Eye (tissue), 1 donor: ENCODE measurements at places on chromosomes 16 and 17.
A peak's percentile ranks its signal among the peaks of the same experiment; 100 is the strongest.

DNA sequence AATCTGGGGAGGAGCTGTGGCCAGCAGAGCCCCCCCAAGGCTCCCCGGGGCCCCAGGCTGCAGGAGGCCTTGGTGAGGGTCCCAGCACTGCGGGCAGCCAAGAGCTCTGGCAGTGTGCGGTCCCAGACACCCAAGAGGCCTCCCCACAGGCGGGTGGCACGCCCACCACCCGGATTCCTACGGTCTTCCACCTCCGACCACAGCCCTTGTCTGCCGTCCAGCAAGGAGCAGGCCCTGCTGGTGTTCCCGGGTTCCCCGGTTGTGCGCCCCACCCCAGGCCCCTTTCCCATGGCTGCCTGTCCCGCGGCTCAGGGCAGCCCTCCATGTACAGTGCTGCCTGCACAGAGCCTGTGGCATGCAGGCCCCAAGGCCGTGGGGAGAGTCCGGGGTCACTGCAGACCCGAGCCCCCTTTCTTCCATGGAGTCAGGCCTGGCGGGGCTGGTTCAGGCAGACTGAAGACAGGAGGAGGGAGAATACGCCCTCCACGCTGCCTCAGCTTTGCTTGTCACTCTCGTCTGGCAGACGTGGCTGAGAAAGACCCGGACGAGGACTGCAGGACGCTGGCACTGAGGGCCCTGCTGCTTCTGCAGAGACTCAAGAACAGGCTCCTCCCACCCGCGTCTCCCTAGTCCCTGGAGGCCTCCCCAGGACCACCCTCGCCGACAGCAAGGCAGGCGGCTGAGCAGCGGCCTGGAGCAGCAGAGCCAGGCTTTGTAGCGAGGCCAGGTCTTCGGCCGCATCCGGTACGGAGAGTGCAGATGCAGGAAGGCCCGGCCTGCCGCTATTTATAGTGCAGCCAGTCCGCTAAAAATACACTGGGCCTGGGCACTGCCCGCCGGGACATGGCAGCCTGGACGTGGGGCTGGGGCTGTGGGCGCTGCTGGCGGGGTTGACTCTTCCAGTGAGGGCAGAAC lies 16.4 kb downstream of the TELO2 start:
- DNase-seq: no peak

- no peak for DNase-seq
These were observed 10.1 kb downstream of the IL32 start for GRCh38 chr16:3075523-3075915.

DNA sequence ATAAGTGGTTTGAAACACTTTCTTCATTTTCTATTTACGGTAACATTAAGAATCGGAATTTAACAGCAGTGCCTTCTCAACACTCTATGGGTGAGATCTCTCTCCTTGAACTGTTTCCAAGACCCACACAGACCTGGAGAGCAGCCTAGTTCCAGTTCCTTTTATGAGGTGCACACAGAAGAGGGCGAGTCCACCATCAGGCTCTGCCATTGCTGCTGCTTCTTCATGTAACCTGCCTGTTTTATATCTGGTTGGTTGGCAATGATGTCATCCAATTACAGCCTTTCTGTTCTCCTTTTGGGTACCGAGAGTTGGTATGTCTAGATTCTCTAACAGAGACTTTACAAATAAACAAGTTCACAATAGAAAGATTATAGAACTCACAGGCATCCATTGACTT lies 225.7 kb downstream of the UTP18 start:
- DNase-seq: no peak

DNA sequence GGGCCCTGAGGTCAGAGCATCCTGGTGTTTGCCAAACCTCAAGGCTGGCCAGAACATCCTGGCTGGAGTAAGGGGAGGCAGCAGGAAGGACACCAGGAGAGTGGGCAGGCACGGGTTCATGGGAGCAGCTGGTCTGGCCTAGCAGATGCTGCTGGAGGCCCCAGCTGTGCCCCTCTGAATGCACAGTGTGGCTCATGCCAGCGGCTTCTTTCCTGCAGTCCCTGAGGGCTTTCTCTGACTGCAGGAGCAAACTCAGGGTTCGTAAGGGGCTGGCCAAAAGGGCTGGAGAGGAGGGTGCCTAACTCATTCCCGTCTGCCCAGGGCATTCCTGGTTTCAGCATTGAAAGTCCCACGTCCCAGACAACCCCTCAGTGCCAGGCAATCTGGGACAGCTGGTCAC lies 78.7 kb downstream of the ZDHHC7 start:
- DNase-seq: peak; percentile 69

DNA sequence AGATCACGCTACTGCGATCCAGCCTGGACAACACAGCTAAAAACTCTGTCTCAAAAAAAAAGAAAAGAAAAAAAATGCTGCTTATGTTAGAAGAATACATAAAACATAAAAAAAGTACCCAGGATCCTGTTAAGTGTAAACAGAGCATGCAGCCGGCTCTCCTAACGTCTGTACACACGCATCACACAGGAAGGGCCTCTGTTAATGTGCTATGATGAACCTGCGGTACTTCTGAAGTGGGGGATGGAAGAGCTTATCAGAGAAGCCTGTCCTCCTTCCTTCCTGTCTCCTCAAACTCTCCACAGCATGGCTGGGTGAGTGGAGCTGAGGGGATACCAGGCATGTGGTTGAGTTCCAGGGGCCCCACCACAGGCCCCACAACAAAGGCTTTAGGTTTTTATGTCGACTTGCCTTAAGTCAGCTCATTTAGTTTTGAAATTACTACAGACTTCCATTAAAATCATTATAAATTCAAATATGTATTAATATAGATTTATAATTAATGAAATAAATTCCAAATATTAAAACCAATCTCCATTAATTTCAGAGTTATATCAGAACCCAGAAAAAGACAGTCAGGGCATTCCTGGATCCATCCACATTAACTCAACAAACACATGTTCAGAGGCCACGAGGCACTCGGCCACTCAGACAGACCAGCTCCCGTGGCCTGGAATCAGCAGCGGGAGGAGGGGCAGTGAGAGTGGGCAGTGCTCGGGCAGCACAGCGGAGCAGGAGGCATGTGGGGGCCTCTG lies 11.7 kb downstream of the CCDC57 start:
- DNase-seq: no peak

- DNase-seq: no peak
These were observed 69.2 kb downstream of the CYB561 start for GRCh38 chr17:63376949-63377348.

GRCh38 chr16:67165121-67166078 lies 855 bp downstream of the HSF4 start:
- DNase-seq: peak; percentile 60

DNA sequence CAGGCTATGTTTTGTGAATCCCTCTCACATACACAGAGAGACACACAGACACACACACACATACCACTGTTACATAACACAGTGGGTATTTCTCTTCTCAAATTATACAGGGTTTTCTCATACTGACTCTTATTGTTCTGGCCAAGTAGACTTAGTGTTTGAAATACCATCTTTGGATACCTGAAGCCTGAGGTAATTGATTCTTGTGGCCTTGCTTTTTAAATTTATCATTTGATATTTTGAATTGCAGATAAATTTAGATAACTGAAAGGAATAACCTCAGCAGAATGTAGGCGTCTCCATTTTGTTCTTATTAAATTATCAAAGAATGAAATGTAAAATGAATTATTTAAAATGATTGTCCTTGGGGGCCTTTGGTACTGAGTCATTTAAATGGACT lies 223.8 kb downstream of the LGALS9B start:
- no peak for DNase-seq

- DNase-seq: no peak
These were observed 4.1 kb downstream of the TBKBP1 start for GRCh38 chr17:47697906-47698711.

GRCh38 chr17:321386-321941 lies 31.1 kb downstream of the RPH3AL start:
- DNase-seq: no peak

DNA sequence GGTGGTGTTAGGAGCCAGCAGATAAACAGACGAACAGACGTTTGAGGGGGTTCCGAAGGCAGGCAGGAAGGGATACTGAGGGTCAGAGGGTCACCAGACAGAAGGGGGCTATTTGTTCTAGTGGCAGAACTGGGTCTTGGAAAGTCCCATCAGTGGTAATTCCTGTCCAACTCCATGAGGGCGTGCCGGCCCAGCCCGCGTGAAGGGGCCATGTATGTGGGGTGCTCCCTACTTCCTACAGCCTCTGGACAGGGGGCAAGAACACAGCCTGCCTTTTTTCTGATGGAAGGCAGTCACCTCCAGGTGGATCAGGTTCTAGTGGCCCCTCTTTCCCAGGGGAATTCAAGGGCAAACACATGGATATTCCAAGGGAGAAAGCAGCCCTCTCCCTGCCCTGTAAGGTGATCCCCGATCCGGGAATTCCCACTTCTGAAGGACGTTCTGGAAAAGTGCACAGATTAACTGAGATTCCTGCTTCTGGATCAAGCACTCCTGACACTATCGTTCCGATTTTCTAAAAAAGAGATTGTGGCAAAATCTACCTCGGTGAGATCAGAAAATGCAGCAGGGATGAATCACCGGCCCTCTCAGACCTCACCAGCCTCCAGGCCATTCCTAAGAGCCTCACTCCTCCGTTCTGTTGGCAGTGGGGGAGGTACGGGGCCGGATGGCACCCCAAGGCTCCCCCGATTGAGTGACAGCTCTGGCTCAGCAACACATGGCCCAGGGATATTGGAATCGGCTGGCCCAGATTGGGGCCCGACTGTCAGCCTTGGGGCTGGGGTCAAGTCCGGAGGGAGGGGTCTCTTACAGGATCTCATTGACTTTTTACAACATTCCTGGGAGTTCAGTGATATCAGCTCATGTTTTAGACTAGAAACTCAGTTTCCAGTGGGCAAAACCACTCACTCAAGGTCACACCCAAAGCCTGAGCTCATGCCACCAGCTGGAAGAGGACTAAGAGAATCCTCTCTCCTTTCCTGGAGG lies 12.4 kb downstream of the STX1B start:
- no peak for DNase-seq

DNA sequence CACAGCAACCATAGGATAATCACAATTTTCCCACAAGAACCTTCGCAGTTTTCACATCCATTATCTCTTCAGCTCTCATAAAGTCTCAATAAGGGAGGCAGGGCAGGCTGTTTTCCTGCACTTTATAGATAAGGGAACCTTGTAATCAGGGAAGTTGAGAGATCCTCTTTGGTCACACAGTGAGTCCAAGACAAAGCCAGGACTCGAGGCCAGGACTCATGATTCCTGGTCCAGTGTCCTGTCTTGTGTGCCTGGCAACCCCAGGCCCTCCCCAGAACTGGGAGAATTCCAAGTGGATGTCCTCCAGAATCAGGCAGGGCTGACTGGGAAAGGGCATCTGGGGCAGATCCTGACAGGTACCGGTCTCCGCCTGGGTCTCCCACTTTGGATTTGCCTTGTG lies 23.1 kb upstream of the PHF12 start:
- DNase-seq: no peak

GRCh38 chr16:58614860-58615259 lies 14.8 kb downstream of the CNOT1 start:
- DNase-seq: no peak

GRCh38 chr17:47690121-47690520 lies 3.8 kb upstream of the TBKBP1 start:
- DNase-seq: no peak

DNA sequence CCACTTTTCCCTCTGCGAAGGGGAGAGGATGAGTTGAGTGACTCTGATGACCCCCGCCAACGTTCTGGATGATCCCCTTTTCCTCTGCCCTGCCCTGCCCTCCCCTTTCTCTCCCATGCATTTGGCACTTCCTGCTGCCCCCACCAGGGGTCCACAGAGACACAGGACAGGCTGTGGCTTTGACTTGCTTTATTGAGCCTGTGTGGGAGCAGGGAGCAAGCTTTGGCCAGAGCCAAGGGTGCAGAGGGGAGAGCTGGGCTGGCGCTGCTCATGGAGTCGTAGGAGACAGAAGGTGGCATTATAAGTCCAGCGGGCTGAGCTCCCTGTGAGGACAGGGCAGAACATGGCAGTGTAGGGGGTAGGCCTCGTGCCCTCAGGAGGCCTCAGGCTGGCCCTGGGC lies 1.6 kb downstream of the PPY start:
- DNase-seq: peak; percentile 78

- peak; percentile 44 for DNase-seq
These were observed 2.4 kb downstream of the DHRS7B start for GRCh38 chr17:21129023-21129681.

DNA sequence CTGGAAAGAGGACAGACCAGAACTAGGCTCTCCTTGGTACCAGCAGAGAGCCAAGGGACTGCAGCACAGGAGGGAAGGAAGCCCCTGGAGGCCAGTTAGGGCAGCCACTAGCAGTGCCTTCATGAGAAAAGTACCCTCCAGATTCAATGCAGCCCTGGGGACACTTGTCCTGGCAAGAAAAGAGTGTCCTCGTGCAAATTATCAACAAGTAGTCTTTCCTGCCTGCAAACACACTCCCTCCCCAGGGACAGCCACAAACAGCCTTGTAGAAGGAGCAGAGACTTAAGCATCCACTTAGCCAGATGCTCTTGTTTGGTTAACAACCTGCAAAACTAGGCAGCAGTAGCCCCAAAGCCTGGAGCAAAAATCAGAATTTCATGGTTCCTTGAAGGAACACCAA lies 24.3 kb downstream of the CENPV start:
- DNase-seq: peak; percentile 47

GRCh38 chr16:23877107-23878070 lies 41.6 kb downstream of the PRKCB start:
- no peak for DNase-seq

DNA sequence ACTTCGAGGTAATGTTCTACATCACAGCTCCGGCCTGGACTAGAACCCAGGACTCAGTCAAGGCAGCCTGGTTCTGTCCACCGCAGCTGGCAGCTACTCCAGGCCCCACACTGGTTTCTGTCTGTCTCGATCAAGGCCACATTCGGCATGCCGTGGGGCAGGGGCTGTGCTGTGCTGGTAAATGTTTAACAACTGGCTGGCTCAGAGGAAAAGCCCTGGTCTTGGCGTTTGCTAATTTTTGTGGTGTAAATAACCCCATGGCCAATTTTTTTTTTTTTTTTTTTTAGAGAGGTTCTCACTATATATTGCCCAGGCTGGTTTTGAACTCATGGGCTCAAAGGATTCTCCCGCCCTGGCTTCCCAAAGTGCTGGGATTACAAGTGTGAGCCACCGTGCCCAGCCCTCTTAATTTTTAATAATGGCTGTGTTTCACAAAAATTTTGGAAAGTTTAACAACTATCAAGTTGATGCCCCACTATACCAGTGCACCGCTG lies 328 bp upstream of the DRC7 start:
- DNase-seq: no peak

GRCh38 chr17:80640366-80641084 lies 95.9 kb downstream of the RPTOR start:
- DNase-seq: peak; percentile 77

GRCh38 chr16:51453251-51453650 lies 302.2 kb upstream of the SALL1 start:
- no peak for DNase-seq

- no peak for DNase-seq
These were observed 15.1 kb downstream of the TIMM22 start for GRCh38 chr17:1011760-1012735.

- DNase-seq: no peak
These were observed 12.4 kb upstream of the SUPT4H1 start for GRCh38 chr17:58364270-58364942.

DNA sequence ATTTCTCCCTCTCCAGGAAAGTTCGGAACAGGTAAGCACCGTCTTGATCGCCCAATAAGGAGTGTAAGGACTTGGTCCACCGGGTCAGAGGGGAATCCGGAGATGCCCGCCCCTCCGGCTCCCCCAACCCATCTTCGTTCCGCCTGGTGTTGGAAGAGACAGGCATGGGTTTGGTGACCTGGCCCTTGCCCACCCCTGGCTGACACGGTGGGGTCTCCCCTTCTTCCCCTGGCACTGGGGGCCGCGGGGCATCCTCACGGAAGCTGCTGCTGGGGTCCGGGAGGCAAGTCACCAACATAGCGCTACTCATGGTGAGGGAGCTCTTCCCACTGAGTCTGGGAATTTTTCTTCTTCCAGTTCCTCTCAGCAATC lies 3.2 kb downstream of the AXIN2 start:
- no peak for DNase-seq
